ENCODE measurements at places on chromosomes 7 and 10.

DNA sequence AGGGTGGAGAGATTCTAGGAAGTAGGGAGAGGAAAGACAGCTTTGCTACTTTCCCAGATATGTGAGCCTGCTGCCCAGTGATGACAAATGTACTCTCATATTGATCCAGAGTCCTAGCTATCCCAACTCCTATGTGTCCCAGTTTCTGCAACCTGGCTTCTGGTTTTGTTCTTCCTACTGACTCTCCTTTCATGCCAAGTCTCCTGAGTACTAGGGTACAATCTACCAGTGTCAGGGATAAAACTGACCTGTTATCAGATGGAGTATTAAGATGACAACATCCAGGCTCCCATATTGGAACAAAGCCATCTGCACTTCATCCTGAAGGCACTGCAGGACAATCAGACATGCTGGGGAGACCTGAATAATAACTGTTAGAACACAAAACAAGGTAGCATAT lies 233.7 kb upstream of the PHYHIPL start:
- no peak for DNase-seq

- no peak for DNase-seq
These were observed 85.1 kb upstream of the KMT2E start for GRCh38 chr7:104928721-104929400.

DNA sequence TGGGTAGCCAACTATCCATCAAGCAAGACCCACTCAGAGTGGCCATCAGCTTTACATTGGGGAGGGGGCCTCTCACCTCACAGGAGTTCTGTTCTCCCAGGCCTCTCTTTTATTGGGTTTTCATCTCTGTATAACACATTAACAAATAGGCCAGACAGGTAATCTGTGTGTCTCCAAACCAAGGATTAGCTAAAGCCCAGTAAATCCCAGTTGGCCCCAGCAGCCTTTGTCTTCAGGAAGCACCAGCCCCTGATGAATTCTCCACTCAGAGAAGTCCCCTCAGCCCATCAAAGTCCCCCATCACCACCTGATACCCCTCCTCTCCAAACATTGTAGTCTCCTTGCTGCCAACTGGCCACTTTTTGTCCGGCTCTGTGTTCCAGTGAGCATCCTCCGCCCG lies 16.9 kb upstream of the SLF2 start:
- no peak for DNase-seq

GRCh38 chr10:32386623-32387260 lies 39.8 kb upstream of the EPC1 start:
- no peak for DNase-seq

GRCh38 chr7:133761443-133761842 lies 365.7 kb upstream of the LRGUK start:
- peak; percentile 11 for DNase-seq

- no peak for DNase-seq
These were observed 78.1 kb downstream of the PRKCQ start for GRCh38 chr10:6501931-6502330.

- no peak for DNase-seq
These were observed 379.6 kb downstream of the ARL4A start for GRCh38 chr7:13067036-13067435.

DNA sequence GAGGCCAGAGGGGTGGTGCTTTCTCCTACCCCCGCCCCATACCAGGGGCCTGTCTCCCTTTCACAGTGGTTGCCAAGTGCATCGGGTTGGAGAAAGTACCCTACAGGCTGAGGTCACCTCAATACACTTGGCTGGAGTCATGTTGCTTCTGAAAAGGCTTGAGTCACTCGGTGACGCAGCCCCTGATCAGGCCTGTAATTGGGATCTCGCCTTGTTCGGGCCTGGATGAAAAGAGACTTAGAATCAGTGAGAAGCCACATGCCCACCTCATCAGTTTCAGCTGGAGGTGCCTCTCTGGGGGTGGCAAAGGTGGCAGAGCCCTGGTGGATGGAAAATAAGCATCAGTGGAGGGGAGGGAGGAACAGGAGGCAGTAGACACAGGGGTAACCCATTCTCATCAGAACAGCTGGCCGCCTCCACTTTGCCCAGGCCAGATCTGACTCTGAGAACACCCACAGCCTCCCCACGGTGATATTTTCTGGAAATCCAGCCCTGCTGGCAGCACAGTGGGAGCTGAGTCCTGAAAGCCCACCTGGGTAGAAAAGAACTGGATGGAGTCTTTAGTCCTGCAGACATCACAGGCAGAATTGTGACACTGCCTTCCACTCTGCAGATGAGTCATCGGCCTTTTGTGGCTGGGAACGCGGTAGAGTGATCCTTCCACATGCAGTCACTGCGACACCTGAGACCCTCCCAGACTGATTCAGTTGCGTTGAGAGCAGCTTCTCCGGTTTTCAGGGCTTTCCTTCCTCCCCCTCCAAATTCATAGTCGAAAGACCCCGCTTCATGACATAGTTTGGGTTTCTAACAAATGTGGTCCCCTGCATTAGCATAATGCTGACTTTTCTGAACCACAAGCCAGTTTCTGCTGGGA lies 108.0 kb downstream of the GRK5 start:
- no peak for DNase-seq

- no peak for DNase-seq
These were observed 349.2 kb downstream of the GLRX3 start for GRCh38 chr10:130485236-130485957.

GRCh38 chr7:133110312-133110711 lies 28.4 kb upstream of the CHCHD3 start:
- DNase-seq, result no peak

DNA sequence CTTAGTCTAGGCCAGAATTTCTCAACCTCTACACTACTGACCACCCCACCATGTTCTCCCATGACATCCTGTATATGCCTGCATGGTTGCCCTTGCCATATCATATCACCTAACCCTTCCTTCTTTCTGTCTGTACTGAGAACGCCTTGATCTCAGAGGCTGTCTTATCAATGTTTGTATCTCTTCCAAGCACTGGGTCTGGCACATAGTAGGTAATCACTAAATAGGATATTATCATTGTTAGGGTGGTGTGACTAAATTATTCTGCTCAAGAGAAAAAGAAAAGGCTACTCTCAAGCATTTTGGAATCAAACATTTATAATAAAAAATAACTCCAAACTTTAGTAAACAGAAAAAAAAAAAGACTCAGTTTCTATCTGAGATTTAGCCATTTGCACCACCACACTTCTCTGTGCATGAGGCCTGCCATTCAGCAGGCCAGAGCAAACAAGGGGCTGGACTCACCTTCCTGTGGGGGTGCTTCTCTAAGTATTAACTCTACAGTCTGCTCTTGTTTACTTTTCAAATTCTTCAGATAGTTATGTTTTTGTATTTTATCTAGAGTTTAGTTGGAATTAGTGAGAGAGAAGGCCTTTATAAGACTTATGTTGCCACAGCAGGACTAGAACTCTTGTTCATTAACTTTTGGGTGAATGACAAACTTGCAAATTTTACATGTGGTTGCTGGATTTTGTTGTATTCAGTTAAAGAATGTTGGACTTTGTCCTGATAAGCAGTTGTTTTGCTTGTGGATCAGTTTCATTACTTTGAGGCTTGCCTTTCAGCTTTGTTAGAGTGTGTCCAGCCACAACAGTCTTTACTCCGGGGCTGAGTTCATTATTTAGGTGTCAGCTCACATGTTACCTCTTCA lies 5.4 kb downstream of the AGBL3 start:
- DNase-seq, result no peak

DNA sequence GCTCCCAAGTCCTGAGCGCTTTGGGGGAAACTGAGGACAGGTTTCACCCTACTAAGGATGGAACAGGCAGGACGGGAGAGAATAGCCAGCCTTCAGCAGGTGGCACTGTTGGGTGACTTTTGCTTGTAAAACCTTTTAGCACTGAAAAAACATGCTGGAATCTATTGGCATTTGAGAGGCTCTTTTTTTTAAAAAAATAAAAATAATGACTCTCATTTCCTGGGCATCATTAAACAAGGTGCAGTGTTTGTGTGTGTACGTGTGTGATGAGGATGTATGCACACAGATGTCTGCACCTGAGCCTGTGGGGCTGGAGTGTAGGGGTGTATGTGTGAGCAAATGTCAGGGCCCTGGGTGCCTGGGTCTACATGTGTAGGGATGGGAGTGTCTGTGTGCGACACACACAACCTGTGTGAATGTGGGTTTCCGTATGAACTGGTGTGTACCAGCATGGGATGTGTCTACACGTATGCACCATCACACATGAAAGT lies 177.9 kb downstream of the RPS24 start:
- no peak for DNase-seq

GRCh38 chr10:82128527-82128926 lies 253.5 kb downstream of the NRG3 start:
- DNase-seq, result no peak
